Fibroblast of lung (primary cell): ENCODE measurements at places on chromosomes 2 and 18. TPM values are rescaled to one million over a fixed set of nuclear protein-coding genes. Genes with fewer than 3 reads are reported as not detected.
A peak's percentile ranks its signal among the peaks of the same experiment; 100 is the strongest.

DNA sequence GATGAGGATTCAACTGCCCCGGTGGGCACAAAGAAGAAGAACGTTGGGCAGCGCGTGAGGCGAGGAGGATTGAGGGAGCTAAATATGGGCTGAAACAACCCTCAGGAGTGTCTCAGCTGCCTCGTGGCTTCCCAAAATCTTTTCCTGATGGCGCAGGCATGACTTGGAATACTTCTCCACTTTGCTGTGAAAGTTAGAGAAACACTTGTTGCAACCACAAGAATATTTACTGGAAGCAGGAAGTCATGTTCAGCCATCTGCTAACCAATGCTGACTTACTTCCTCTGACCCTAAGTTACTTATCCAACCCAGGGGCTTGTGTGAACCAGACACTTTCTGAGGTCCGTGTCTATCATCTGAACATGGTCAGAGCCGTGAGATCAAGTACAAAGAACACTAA, 148.8 kb downstream of the ARL4C start:
- no peaks in the 10 kb centered on the region for H3K36me3 ChIP-seq
- no peaks in the 10 kb centered on the region for H3K4me1 ChIP-seq
- H3K27me3 ChIP-seq = no peaks in the 10 kb centered on the region
- no peak overlapping the region for H3K27ac ChIP-seq
- H3K4me3 ChIP-seq = no peak overlapping the region
- DNase-seq = no peak

- DNase-seq = no peak
- H3K4me1 ChIP-seq = peaks cover 3% of the 10 kb centered on the region
- no peak overlapping the region for H3K27ac ChIP-seq
- no peaks in the 10 kb centered on the region for H3K36me3 ChIP-seq
These were observed 17.2 kb upstream of the KLF7 start for GRCh38 chr2:207182911-207183310.

GRCh38 chr2:86143307-86143706, 37.3 kb downstream of the PTCD3 start:
- peaks cover 12% of the 10 kb centered on the region for H3K36me3 ChIP-seq
- H3K4me3 ChIP-seq = no peak overlapping the region
- H3K27me3 ChIP-seq = no peaks in the 10 kb centered on the region
- no peak overlapping the region for H3K27ac ChIP-seq
- H3K4me1 ChIP-seq = no peaks in the 10 kb centered on the region
- no peak for DNase-seq

DNA sequence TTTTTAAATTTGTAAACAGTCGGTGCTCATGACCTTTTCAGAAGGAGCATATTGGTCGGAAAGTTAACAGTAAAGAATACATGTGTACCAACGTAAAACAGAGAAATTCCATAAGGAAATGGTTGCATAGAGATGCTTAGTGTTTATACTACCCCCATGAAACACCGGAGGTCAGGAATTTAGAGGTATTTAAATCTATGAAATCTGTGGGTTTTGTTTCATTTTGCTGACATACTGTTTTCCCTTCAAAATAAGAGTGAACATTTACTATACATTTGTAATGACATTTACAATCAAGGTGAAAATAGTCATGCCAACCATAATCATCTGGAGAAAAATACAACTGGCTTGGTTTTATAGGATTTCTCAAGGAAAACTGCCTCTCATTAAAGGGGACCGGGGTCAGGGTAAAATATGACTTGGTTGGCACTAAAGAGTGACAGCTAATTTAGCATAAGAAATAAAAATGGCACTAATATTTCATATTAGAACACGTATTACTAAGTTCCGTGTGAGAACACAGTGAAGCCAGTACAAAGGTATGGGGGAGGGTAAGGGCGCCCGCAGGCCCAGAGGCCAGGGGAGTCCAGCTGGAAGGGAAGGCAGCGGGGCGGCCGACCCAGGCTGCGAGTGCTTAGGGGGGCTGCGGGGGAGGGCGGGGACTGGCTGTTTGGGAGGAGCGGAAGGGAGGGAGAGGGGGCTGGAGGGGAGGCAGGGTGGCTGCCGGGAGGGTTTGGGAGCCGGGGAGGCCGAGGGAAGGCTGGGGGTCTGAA, 1.1 kb upstream of the RNU4ATAC start:
- H3K4me1 ChIP-seq = no peaks in the 10 kb centered on the region
- H3K4me3 ChIP-seq = peak overlapping the region; percentile 75
- peaks cover 3% of the 10 kb centered on the region for H3K36me3 ChIP-seq
- H3K27me3 ChIP-seq = no peaks in the 10 kb centered on the region
- H3K27ac ChIP-seq = peak overlapping the region; percentile 97

DNA sequence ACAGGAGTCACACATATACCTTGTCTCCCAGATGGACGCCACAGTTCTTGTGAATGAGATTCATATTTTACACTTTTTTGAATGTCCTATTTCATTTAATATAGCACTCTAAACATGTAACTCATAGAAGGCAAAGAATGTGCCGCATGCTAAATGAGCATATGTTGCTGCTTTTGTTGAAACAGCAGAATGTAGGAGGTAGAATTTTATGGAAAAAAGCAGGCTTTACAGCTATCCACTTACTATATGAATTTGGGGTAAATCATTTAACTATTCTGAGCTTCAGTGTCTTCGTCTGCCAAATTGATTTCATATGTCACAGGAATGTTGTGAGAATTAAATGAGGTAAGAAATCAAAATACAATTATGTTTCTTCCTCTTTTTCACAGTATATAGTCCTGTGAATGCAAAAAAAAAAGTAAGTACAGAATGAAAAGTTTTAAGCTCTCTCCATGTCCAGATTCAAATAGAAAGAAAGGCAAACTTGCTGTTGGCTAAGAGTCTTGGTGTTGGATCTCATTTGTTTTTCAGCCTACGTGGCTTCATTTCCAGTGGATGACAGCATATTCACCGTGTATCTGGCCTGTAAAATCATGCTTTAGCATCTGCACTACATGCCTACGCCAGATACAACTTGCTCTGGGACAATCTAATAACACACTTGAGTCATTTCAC, 154.7 kb upstream of the CNTNAP5 start:
- H3K27ac ChIP-seq = no peak overlapping the region
- no peak for DNase-seq
- H3K36me3 ChIP-seq = no peaks in the 10 kb centered on the region
- no peaks in the 10 kb centered on the region for H3K4me1 ChIP-seq

- no peaks in the 10 kb centered on the region for H3K27me3 ChIP-seq
- no peaks in the 10 kb centered on the region for H3K4me1 ChIP-seq
- DNase-seq = no peak
- H3K36me3 ChIP-seq = no peaks in the 10 kb centered on the region
- H3K27ac ChIP-seq = no peak overlapping the region
These were observed 26.7 kb upstream of the BIRC6 start for GRCh38 chr2:32330136-32330535.

GRCh38 chr2:60934165-60934722, 52.9 kb downstream of the REL start:
- H3K27me3 ChIP-seq = no peaks in the 10 kb centered on the region
- H3K36me3 ChIP-seq = no peaks in the 10 kb centered on the region
- no peak overlapping the region for H3K27ac ChIP-seq
- H3K4me1 ChIP-seq = no peaks in the 10 kb centered on the region

- H3K4me3 ChIP-seq = no peak overlapping the region
- no peak overlapping the region for H3K27ac ChIP-seq
- no peaks in the 10 kb centered on the region for H3K36me3 ChIP-seq
- H3K4me1 ChIP-seq = no peaks in the 10 kb centered on the region
- peaks cover 2% of the 10 kb centered on the region for H3K27me3 ChIP-seq
These were observed 32.8 kb upstream of the ZNF396 start for GRCh38 chr18:35409911-35410310.

GRCh38 chr2:169119123-169119760, 49.9 kb downstream of the DHRS9 start:
- no peak for DNase-seq
- H3K27ac ChIP-seq = no peak overlapping the region
- no peaks in the 10 kb centered on the region for H3K27me3 ChIP-seq
- no peaks in the 10 kb centered on the region for H3K4me1 ChIP-seq
- no peak overlapping the region for H3K4me3 ChIP-seq

GRCh38 chr18:7291046-7291445, 60.2 kb downstream of the LRRC30 start:
- no peak overlapping the region for H3K27ac ChIP-seq
- no peaks in the 10 kb centered on the region for H3K4me1 ChIP-seq
- no peak for DNase-seq
- no peaks in the 10 kb centered on the region for H3K27me3 ChIP-seq
- no peaks in the 10 kb centered on the region for H3K36me3 ChIP-seq

DNA sequence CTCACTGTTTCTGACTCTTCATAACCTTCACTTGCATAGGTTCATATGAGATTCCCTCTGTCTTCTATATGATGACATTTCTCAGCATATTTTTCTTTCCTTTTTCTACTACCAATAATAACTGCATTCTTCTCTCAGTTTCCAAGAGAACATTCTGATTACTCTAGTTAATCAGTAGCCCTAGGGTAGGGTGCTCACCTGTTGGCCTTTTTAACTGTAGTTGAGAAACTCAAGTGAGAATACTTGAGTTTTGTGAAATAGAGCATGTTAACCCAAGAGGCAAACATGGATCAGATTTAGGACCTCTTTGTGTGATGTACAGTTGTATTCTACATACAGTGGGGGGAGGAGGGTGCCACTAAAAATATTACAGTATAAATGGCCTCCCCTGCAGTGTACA, 308.0 kb downstream of the CMPK2 start:
- H3K27me3 ChIP-seq = no peaks in the 10 kb centered on the region
- H3K4me3 ChIP-seq = no peak overlapping the region
- no peaks in the 10 kb centered on the region for H3K36me3 ChIP-seq
- H3K27ac ChIP-seq = no peak overlapping the region
- DNase-seq = no peak

DNA sequence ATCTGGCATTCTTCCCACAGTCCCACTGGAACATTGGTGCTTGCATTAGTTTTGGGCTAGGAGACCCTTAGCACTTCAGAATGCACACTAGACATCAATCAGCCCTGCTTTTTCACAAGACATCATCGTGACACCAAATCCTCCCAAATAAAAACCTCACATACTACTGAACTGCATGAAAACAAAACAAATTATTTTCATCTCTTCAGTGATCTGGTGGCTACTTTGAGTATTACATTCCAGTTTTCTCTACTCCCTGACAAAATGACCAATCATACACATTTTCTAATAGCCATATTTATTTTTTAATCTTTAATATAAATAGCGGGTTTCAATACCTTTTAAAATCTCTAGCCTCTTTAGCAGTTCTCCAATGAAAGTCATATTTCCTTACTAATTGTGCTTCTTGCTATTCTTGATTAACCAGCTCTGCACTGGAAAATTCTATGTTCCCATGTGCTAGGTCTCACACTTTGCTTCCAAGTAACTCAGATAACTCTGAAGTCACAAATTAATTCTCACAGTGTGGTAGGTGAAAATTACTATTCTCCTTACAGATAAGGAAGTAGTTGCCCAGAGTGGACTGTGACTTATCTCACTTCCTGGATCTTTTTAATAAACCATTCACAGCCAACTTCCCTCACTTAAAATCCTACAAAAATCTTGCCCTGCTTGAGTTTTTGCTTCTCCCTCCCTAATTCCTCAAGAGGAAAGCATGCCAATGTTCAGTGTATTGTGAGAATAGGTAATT, 82.5 kb upstream of the EPB41L3 start:
- H3K36me3 ChIP-seq = no peaks in the 10 kb centered on the region
- H3K4me1 ChIP-seq = no peaks in the 10 kb centered on the region
- no peak overlapping the region for H3K27ac ChIP-seq
- peaks cover 12% of the 10 kb centered on the region for H3K27me3 ChIP-seq

- H3K4me3 ChIP-seq = no peak overlapping the region
- H3K27ac ChIP-seq = no peak overlapping the region
- no peaks in the 10 kb centered on the region for H3K4me1 ChIP-seq
- DNase-seq = peak; percentile 44
These were observed 43.8 kb upstream of the SCN9A start for GRCh38 chr2:166419616-166419934.

GRCh38 chr18:51569153-51569552, 371.7 kb upstream of the MEX3C start:
- H3K36me3 ChIP-seq = no peaks in the 10 kb centered on the region
- DNase-seq = no peak
- H3K27me3 ChIP-seq = no peaks in the 10 kb centered on the region
- no peak overlapping the region for H3K4me3 ChIP-seq

GRCh38 chr2:68764806-68765311, 30.2 kb downstream of the ARHGAP25 start:
- no peak overlapping the region for H3K4me3 ChIP-seq
- DNase-seq = peak; percentile 60
- peaks cover 10% of the 10 kb centered on the region for H3K4me1 ChIP-seq
- no peaks in the 10 kb centered on the region for H3K27me3 ChIP-seq
- H3K36me3 ChIP-seq = no peaks in the 10 kb centered on the region
- H3K27ac ChIP-seq = no peak overlapping the region

- no peaks in the 10 kb centered on the region for H3K27me3 ChIP-seq
- H3K4me3 ChIP-seq = no peak overlapping the region
- no peaks in the 10 kb centered on the region for H3K4me1 ChIP-seq
- H3K36me3 ChIP-seq = no peaks in the 10 kb centered on the region
- H3K27ac ChIP-seq = no peak overlapping the region
- no peak for DNase-seq
These were observed 232.9 kb upstream of the CDH2 start for GRCh38 chr18:28409811-28410210.

GRCh38 chr18:21636769-21637168, 24.7 kb downstream of the SNRPD1 start:
- no peak overlapping the region for H3K4me3 ChIP-seq
- H3K4me1 ChIP-seq = no peaks in the 10 kb centered on the region
- no peak overlapping the region for H3K27ac ChIP-seq
- peaks cover 2% of the 10 kb centered on the region for H3K36me3 ChIP-seq
- DNase-seq = no peak

DNA sequence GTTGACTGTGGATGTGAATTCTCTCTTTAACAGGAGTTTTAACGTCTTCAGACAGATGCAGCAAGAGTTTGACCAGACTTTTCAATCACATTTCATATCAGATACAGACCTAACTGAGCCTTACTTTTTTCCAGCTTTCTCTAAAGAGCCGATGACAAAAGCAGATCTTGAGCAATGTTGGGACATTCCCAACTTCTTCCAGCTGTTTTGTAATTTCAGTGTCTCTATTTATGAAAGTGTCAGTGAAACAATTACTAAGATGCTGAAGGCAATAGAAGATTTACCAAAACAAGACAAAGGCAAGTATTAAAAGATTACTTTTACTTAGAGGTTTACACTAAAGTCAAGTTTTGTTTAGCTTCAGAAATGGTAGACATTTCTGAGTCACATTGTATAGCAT, 30.2 kb upstream of the TYMS start:
- H3K27me3 ChIP-seq = no peaks in the 10 kb centered on the region
- H3K36me3 ChIP-seq = no peaks in the 10 kb centered on the region
- no peak overlapping the region for H3K4me3 ChIP-seq
- H3K27ac ChIP-seq = no peak overlapping the region
- DNase-seq = no peak
- no peaks in the 10 kb centered on the region for H3K4me1 ChIP-seq

GRCh38 chr18:11849841-11850634, 1.2 kb upstream of the CHMP1B start:
- H3K4me1 ChIP-seq = peaks cover 2% of the 10 kb centered on the region
- no peaks in the 10 kb centered on the region for H3K27me3 ChIP-seq
- no peaks in the 10 kb centered on the region for H3K36me3 ChIP-seq
- peak overlapping the region; percentile 100 for H3K4me3 ChIP-seq

The CIB4 gene
- total RNA-seq = not detected in 2 replicates

GRCh38 chr2:60485055-60485454, 68.4 kb downstream of the BCL11A start:
- peaks cover 7% of the 10 kb centered on the region for H3K4me1 ChIP-seq
- H3K27ac ChIP-seq = no peak overlapping the region
- no peak overlapping the region for H3K4me3 ChIP-seq
- H3K36me3 ChIP-seq = no peaks in the 10 kb centered on the region
- H3K27me3 ChIP-seq = no peaks in the 10 kb centered on the region
